Fibroblast of gingiva (primary cell): ENCODE measurements at places on chromosomes 5 and 9.

DNA sequence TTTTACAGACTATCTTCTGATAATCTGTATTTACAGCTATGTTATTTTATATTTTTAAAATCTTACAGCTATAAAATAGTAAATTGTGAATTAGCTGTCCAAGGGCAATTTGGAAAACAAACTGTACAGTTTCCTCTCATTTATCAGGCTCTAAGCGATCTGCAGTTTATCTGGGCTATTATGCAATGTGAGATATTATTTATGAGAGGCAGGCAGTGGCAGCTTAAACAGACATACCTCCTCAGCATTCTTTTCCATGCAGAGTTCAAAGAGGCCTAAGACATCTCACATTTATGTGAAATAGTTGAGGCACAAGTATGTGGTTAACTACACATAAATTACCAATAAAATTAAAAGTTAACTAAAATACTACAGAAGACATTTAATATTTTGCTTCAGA lies 10.2 kb downstream of the NIPSNAP3B start:
- DNase-seq = no peak

GRCh38 chr5:150188146-150188842 lies 1.6 kb upstream of the SLC6A7 start:
- no peak for DNase-seq

GRCh38 chr5:14608169-14608568 lies 26.6 kb downstream of the OTULINL start:
- DNase-seq = no peak

DNA sequence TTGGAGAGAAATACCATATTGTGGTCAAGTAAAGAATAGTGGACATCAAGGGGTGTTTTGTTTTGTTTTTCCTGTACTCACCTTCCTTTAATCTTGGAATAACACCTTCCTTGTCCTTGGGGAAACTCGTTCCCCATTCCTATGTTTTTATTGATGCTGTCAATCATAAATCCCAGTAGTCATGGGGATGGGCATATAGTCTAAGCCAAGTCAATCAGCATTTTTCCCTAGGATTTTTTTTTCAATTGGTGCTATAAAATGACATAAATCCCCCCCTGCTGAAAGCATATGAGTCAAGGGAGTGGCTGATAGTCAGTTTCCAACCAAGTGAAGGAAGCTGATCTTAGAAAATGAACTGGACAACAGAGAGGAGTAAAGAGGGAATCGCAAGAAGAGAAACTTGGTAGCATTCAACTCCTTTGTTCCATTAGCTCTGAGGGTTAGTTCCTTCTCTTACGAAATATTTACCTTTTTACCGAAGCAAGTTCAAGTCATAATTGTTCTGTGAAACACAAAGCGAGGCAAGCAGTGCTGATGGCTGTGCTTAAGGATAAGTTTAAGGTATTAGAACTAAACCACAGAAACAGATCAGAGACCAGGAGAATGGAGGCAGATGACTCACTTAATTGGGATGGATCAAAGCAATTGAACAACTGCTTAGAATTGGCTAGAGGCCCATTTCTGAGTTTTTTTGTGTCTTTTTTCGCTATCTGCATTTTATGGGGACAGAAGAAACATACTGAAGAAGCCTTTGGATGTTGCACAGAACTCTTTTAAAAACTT lies 218.6 kb downstream of the SEMA6A start:
- no peak for DNase-seq

GRCh38 chr9:126794441-126794840 lies 10.4 kb upstream of the ZBTB43 start:
- peak; percentile 39 for DNase-seq

GRCh38 chr9:37899041-37899440 lies 4.9 kb downstream of the SLC25A51 start:
- peak; percentile 48 for DNase-seq

GRCh38 chr5:38443390-38443789 lies 113.1 kb downstream of the LIFR start:
- DNase-seq = no peak

- DNase-seq = no peak
These were observed 766.1 kb downstream of the IRX1 start for GRCh38 chr5:4361753-4362152.

- no peak for DNase-seq
These were observed 23.9 kb upstream of the PPP1R2B start for GRCh38 chr5:156826150-156826549.

DNA sequence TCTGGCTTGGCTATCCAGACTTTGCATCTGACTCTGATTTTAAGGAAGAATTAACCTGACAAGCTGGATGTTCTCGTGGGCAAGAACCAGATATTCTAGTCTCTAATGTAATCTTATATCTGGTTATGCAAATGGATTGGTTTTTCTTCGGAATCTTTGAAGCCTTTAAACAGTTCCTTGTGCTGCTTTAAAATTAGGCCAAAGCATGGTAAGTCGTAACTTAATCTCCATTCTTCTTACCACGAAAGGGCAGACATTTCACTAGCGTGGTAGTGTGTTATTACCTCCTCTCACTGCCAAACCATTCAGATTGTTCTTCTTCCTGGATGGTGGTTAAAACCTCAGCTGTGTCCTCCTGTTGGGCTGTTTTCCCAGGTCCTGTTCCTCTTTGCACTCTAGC lies 34.1 kb upstream of the TTC23L start:
- DNase-seq = peak; percentile 94
